ENCODE measurements at places on chromosomes 12 and 14.

GRCh38 chr14:33578461-33579216, 372.2 kb downstream of the EGLN3 start:
- no peak for DNase-seq

DNA sequence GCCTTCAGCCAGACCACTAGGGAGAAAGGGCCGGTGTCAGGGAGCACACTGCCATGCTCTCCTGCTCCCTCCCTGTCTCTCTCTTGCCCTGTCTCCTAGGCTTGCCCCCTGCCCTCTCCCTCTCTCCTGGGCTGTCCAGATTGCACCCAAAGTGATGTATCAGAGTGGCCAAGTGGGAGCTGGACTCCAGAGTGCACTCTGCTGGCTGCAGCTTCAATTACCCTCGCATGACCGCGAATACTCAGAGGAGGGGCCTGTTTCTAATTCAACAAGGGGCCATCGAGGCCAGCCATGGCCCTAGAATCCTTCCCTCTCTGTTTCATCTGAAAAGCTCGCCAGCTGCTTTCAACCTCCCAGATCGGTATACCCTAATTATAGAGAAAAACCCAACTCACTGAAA, 206.4 kb upstream of the FKBP4 start:
- no peak for DNase-seq

DNA sequence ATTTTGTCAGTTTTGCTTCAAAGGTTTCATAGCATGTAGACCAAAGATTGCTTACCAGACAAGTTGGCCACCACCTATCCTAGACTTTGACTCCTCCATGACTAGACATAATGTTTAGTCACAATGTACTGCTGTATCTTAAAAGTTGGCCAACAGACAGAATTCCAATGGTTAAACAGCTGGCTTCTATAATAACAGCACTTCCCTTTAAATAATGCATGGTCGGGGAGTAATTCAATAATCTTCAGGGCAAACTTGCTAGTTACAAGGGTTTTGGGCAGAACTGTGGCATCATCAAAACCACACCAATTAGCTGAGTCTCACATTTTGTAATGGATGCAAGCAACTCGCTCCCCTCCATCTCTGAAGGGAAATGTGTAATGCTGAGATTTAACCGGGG, 56.9 kb downstream of the IGF1 start:
- no peak for DNase-seq

DNA sequence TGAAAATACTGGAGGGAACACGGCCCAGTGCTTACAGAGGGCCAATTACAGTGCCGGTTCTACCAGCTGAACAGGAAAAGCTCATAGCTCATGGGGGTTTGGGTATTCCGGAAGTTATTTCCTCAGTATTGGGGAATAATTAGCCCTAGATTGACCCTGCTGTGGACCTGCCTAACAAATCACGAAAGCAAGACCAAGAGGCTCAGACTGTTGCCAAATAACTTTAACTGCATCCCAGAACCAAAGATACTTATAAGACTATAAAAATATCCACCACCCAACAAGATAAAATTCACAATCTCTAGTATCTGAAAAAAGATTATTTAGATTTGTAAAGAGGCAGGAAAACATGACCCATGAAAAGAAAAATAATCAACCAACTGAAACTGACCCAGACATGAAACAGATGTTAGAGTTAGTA, 8.0 kb upstream of the OR5AU1 start:
- DNase-seq = no peak

DNA sequence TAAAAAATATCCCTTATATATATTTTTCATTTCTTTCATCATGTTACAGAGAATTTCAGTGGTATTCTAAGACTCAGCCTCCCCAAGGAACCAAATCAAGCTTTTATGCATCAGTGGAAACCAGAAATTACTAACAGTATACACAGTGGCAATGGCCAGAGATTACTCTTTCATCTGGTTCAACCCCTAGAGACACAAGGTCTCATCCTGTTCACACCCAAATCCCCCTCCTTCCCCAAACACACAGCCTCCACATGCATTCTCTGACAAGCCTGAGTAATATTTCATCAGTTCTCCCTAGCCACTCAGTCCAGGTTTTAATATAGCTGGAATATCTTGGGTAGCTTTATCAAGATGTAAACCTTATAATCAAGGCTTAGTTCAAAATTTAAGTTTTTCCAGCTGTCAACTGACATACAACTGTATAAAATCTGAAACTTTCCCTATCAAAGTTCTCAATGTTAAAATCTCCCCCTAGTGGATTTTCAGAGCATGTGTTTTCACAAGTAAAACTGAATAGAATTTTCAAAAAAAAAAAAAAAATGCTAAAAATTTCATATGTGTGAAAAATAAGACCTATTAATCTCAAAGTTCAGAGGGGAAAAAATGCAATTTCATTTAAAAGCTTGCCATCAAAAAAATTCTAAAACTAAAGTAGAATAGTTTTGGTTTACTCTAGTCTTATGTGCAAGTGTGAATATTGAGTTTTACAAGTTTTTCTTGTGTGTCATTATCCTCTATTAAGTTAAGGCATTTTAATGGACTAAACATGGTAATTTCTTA, 10.5 kb upstream of the SSTR1 start:
- no peak for DNase-seq

GRCh38 chr14:76760331-76761135, 735 bp upstream of the VASH1 start:
- DNase-seq = no peak

DNA sequence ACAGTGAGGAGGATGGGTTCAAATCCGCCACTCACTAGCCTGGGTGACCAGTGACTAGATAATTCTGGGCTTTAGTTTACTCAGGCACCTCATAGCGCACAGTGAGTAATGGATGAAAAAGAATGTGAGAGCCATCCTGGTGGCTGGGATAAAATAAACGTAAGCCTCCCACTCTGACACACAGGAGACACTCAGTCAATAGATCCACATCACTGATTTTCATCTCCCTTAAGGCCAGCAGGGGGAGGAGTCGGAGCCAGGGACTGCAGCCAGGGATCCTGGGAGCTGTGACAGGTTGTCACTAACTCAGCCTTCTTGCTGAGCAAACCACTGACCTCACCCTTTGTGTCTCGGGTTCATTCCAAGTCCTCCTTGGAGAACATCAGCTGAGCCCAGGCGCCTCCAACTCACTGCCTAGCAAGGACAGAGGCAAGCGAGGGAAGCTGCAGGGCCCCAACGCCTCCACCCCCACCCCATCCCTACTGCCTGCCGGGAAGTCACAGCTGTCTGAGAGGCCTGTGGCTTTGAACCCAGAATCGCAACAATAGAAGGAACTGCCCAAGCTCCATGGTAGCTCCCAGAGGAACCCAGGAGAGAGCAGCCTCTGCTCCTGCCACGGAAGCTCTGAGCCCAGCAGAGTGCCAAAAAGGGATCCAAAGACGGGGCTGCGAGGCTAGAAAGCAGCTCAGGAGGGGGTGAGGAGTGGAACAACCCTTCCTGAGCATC, 30.7 kb downstream of the PXN start:
- no peak for DNase-seq

GRCh38 chr12:128178966-128179365, 88.0 kb upstream of the TMEM132C start:
- no peak for DNase-seq

- DNase-seq = no peak
Measured at GRCh38 chr12:32503730-32504129, 104.4 kb downstream of the FGD4 start.

- no peak for DNase-seq
Measured at GRCh38 chr14:54922598-54922997, 20.0 kb upstream of the GCH1 start.

- no peak for DNase-seq
Measured at GRCh38 chr14:50047274-50047676, 69.1 kb downstream of the VCPKMT start.

DNA sequence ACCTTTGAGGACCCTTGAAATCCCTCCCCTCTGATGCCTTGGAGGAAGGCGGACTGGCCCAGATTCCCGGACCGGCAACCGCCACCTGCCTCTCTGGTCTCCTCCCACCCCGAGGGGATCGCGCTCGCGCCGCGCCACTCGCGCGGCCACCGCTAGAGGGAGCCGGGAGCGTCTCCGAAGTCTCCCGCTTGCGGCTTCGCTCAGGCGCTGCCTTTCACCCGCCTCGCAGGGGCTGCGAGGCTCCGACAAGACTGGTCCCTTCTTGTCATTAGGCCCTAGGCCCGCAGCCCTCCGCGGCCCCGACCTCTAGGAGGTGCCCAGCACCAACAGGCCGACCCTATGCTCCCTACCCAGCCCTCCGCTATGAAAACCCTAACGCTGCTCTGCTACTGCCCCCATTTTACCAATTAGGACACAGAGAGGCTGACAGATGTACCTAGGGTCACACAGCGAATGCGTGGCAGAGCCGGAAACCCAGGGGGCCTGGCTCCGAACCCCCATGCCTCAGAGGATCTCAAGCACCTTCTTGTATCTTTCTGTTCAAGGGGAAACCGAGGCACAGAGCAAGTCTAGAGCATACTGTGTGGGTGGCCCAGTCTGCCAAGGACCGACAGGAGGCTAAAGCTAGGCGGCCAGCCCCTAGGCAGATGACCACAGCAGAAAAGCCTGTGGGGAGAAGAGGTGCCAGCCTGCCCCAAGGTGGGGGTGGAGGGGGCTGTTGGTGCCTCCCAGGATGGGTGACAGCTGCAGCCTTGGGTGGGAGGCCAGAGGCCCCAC, 21.4 kb upstream of the VSX2 start:
- peak; percentile 82 for DNase-seq

GRCh38 chr14:93682459-93682858, 105.8 kb downstream of the PRIMA1 start:
- DNase-seq = no peak

DNA sequence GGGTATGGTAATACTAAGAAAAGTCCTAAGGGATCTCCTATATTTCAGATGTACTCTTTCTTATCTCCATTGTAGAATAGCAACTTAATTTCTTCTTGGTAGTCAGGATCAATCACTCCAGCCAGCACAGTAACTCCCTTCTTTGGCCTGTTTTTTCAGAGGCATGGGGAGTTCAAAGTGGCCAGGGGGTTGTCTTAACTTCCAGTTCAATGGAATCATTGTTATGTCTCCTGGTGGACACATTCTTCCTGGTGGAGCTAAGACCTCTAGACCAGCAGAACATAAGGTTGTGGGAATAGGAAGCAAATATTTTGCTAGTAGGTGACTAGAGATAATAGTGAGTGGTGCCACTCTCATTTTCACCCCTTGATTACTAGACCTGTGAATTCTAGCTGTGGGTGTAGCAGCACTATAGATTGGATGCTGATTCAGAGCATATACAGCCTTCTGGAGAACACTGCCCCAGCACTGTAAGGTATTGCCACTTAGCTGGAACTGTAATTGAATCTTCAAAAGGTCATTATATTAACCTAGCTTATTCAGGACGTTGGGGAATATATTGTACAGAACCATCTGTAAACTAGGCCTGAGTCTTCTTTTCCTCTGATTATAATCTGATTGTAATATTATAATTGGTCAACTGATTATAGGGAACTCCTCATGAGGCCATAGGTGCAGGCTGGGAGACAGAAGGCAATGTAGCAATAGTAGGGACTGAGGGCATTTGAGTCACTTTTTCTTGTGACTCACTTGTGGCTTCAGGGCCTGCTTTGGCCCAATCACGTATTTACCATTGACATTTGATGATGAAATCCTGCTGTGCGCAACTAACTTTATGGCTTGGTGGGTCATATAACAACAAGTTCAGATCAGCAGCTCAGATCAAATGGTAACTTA, 60.2 kb upstream of the ATP2B1 start:
- peak; percentile 34 for DNase-seq

GRCh38 chr12:123813349-123813748, 51.2 kb downstream of the DNAH10 start:
- DNase-seq = no peak

DNA sequence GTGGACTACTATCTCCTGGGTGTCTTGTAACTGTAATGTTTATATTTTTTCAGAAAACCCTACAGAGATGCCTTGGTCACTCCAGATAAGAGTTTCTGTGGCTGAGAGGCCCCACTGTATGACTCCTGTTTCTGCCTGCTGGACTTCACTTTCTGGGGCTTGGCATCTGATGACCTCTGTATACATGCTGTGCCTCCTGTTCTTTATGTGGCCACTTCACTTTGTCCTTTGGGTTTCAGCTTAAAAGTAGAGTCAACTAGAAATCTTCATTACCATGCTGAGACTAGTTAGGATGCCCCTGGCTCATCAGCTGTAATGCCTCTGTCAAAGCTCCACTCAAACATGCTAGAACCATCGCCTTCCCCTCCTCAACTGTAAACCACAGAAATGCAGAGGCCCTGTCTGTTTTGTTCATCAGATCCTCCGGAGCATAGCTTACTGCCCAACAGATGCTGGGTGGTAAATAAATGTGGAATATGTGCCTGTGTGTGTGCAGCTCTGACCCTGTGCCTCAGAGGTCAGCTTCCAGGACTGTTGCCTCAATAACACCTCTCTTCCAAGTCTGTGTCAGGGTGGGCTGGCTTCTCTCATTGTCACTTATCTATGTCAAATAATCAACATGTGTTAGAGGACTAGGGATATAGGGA, 25.5 kb downstream of the ZNF664 start:
- DNase-seq = no peak

DNA sequence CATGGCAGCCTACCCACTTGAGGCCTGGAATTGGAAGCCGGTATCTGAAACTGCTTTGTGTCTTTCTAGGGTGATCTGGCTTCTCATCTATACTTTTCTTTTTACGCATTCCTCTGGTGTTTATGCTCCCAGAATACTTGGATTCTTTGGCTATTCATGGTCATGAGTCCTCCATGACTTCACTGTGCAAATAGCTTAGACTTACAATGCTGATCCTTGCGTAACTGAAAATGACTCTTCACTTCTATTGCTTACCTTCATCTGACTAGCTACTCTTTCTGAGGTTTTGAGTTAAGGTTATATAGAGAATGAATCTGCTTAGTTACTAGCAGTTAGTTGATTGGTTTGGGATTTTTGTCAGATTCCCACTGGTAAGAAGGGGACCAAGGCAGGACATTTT, 121.7 kb upstream of the NOVA1 start:
- DNase-seq = no peak

DNA sequence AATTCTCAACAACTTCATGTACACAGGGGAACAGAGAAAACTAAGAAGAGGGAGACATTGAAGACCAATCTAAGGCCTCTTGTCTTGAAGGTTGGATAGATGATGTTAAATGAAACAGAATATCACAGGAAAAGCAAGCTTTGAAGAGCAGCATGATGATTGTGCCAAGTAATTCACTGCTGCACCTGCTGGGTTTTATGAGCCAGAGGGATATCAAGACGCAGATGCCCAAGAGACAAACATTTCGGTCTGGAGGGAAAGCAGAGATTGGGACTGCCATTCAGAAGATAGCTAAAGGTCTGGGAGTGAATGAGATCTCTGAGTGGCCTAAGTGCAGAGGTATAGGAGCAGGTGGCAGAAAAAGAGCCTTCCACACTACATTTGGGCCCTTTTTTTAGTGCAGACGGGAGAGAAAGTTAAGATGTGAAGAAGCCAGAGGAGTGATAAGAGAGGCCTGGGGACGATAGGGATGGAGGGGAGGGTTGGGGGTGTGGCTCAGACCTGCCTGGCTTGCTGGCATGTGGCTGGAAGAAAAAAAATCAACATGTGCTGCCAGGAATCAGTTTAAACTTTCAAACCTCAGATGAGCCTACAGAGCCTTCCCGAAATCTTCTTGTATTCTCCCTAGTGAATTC, 200.6 kb downstream of the AEBP2 start:
- DNase-seq = no peak
